ENCODE measurements at places on chromosomes 16 and 17. TPM values are rescaled to one million over a fixed set of nuclear protein-coding genes. Genes with fewer than 3 reads are reported as not detected.

The PRDM7 gene
- not detected for total RNA-seq

The KCNH6 gene
- total RNA-seq = not detected

The KRT31 gene
- total RNA-seq = not detected

The MPHOSPH6 gene
- 18.0 TPM for total RNA-seq

The MYADML2 gene
- total RNA-seq = not detected

The ABCA8 gene
- 85.1 TPM for total RNA-seq

The SLC16A11 gene
- total RNA-seq = 0.66 TPM

The PYDC1 gene
- total RNA-seq = not detected

Measured in smooth muscle cell of trachea (primary cell).